ENCODE measurements at places on chromosomes 3 and 15.

- DNase-seq: no peak
Measured at GRCh38 chr3:19688767-19689166, 245.2 kb downstream of the EFHB start.

GRCh38 chr15:78855746-78856145 is 16.9 kb upstream of the MORF4L1 start:
- DNase-seq: no peak

DNA sequence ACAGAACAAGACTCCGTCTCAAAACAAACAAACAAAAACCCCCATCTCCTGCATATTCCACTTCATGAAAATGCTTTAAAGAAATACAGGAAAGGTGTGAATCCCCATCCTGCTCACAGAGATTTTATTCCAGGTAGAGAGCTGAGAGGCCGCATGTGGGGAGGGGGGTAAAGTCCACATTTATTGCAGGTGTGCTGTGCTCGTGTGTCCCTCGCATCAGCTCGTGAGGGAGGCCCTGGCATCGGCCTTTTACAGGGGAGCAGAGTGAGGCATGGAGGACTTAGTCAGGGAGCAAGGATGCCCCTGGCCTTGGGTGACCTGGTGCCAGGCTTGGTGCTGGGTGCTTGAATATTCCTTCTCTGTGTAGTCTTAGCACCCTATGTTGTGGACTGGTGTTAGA is 413.5 kb upstream of the C2CD4B start:
- DNase-seq: no peak

DNA sequence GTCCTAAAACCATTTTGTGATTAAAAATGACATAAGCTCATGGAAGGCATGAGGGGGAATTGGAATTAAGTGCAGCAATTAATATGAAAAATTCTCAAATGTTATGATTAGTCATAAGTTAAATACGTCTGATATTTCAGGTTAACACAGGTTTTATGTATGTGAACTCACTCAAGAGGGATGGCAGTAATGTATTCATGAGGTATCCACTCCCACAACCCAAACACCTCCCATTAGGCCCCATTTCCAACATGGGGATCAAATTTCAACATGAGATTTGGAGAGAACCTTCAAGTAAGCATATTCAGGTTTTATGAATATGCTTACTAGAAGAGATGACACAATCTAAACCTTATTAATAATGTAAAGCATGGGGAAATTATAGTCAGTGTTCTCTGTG is 41.6 kb upstream of the IL20RB start:
- DNase-seq: no peak

DNA sequence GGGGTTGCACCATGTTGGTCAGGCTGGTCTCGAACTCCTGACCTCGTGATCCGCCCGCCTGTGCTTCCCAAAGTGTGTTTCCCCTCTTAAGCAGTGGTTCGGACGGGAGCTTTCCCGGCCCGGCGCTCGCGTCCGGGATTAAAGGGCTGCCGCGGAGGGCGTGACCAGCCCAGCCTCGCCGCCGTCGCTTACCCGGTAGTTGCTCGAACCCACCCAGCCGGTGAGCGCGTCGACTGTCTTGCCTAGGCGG is 513 bp downstream of the CLASP2 start:
- peak; percentile 82 for DNase-seq
